Liver (tissue), 10 donors: ENCODE measurements at places on chromosomes 2 and 18.

GRCh38 chr2:218325566-218326160 is 31.0 kb upstream of the CATIP start:
- no peak for DNase-seq

DNA sequence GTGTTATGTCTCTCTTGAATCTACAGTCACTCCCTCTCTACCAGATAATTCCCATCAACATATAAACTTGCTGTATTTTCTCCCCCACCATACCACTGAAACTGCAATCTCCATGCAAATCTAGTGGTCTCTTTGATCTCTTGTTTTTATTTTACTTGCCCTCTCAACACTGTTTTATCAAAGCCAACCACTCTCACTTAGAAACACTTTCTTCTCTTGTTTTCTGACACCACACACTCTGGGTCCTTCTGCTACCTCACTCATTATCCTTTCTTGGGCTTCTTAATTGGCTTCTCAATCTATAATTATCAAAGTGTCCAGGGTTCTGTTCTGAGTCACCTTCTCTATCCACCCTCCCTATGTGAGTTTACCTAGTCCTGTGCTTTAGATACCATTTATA is 2.0 kb upstream of the MCFD2 start:
- DNase-seq, result no peak

GRCh38 chr2:185578322-185578721 is 160.3 kb upstream of the FSIP2 start:
- DNase-seq, result no peak

DNA sequence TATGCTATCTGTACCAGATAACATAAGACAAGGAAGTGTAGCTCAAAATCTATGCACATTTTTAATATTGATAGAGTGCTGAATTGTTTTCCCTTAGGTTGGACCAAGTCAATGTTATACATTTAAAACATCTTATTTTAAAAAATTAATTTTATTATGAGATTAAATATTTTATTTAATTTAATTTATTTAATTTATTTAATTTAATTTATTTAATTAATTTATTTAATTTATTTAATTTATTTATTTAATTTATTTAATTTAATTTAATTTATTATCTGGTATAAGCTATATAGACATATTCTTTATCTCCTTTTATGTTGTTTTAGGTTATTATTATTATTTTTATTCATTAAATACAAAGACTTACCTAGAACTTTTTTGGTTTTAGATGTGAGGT is 551.7 kb upstream of the LRRTM1 start:
- DNase-seq, result no peak

DNA sequence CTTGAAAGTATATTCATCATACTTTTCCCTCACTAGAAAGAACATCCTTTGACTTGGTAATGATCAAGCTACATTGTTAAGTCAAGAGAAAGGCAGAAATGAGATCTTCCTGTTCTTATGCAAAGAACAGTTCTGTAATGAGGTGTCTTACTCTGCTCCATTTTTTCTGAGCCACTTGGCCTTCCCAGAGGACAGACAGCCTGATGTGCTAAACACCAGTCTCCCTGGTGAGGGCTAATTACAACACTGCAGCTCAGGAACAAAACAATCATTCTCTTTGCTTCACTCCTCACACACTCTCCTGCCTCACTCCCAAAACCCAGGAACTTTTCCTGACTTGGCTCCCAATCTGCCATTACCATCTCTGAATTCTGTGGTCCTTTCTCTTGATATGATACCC is 25.6 kb downstream of the TACR1 start:
- no peak for DNase-seq

- no peak for DNase-seq
These were observed 241.5 kb upstream of the MYT1L start for GRCh38 chr2:2572393-2573204.

DNA sequence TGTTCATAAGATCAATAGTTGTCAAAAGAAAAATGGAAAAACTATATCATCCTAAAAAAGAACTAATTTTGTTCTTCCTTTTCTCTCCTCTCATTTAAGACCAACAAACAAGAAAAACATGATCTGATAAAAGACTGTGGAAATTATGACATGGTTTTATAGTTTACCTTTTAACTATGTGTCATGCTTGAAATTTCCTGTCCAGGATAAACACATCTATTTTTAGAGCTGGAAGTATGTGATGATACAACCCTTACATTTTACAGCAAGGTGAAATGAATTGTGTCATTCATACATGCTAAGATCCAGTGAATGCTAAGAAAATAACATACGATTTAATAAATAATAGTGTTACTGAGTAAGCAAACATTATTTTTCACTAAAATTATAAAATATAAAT is 89.9 kb downstream of the GULP1 start:
- DNase-seq, result no peak

GRCh38 chr2:68319398-68320117 is at the start of gene CNRIP1:
Gene CNRIP1 (minus strand): TSS chr2:68319949. CDS start chr2:68319400, 549 bp downstream.
- no peak for DNase-seq

GRCh38 chr18:36947820-36948348 is 119.0 kb downstream of the KIAA1328 start:
- DNase-seq, result no peak

GRCh38 chr2:230097841-230098240 is 29.1 kb upstream of the SLC16A14 start:
- no peak for DNase-seq

DNA sequence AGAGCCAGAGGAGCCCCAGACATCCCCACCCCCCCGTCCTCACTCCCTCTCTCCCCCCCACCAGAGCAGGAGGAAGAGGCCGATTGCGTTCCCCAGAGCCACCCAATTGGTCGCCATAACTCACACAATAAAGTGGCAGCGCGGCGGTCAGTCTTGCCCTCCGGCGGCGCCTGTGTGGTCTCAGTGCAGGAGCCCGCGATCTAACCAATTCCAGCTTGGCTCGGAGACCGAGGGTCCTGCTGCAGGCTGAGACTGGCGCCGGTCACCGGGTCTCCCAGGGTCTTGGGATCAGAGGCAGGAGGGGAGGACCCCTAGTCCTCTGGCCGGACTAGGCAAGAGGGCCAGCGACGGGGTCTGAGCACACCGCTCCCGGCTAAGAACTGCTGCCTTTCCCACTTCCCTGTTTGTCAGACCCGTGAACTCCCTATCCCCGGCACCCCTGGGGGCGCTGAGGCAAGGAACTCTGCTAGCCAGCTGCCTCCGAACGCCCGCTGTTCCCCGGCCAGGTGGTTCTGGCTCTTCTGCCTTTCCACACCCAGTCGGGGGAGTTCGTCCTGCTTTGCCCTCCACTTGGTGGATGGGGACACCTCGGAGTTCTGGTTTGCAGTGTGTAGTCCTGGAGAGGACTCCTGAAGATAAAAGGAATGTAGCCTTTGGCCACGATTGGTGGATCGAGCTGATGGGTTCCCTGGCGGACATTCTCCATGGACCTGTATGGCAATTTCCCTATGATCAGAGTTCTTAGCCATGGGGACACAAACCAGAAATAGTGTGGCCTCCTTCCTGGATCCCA is 1.0 kb upstream of the HOXD12 start:
- DNase-seq, result no peak

DNA sequence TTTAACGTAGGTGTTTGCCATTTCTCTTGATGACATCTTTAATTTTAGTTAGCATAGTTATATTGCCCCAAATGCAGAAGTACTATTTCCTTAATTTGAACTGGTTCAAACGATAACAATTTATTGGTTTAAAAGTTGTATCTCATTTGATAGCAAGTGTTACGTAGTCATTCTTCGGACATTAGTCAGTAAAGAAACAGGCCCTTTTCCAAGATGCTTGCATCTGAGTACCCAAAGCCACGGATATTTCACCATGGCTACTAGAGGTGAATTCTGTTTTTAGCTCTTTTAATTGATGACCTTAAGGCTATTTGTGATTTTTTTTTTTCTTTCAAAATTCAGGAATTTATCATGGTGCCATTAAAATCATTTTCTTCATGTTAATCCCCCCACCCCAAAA is 32.1 kb downstream of the GLS start:
- DNase-seq, result no peak

DNA sequence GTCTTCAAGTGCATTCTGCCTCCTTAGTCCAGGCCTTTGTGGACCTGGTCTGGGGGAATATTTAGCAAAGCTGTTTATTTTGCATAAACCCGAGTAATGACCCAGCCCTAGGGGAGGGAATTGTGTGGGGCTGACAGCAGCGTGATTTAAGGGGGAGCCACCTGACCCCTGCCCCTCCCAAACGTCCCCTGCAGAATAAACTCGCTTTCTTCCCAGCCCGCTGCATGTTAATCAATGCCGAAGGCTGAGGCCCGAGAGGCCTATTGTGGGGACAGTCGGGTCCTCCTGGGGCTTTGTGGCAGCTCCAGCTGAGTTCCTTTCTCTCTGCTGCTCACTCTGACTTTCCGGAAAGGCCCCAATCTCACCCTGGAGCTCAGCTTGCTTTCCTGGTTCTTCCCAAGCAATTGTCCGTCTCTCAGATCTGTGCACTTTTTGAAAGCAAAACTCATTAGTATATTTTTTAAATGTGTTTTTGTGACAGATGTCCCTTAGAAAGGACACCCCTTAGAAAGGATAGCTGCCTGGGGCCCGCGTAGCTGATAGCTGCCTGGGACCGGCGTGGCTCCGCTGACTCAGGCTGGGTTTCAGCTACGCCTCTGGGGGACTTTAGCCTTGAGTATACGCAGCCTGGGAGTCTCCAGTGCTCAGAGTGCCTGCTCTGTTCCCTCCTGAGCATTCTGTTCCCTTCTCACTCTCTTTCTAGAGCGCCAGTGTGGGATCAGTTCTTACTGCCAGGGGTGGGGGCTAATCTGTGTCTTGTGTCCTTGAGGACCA is 158.3 kb downstream of the GLI2 start:
- no peak for DNase-seq

DNA sequence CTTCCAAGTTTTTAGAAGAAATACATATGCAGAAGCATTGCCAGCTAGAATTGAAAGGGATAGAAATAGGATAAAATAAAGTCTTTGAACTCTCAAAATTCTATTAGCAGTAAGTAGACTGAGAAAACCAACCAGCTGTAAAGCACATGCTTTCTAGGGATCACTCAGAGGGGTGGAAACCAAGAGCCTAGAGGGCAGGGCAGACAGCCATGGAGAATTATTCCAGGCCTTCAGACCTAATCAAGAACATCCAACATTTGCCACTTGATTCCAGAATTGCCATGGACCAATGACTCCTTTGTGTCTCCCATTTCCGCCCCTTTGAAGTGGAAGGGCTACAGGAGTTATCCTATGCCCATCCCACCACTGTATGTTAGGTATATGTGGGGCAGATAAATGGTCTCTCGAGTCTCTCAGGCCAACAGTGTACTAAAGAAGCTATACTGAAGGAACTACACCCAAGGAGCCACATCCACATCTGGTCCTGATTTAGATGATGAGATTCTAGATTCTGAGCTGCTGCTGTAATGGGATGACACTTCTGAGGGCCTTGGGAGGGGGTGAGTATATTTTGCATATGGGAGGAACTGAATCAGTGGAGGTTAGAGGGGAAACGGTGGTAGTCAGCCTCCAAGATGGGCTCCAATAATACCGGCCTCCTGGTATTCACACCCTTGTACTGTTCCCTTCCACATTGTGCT is 4.0 kb downstream of the FARSB start:
- DNase-seq, result no peak

- DNase-seq, result no peak
These were observed 60.6 kb downstream of the ZEB2 start for GRCh38 chr2:144459286-144459685.

- no peak for DNase-seq
These were observed 10.2 kb upstream of the CNDP1 start for GRCh38 chr18:74524097-74524496.

GRCh38 chr2:35931626-35932025 is 424.0 kb upstream of the CRIM1 start:
- DNase-seq, result no peak

GRCh38 chr18:55780586-55781071 is 192.6 kb upstream of the TCF4 start:
- no peak for DNase-seq

DNA sequence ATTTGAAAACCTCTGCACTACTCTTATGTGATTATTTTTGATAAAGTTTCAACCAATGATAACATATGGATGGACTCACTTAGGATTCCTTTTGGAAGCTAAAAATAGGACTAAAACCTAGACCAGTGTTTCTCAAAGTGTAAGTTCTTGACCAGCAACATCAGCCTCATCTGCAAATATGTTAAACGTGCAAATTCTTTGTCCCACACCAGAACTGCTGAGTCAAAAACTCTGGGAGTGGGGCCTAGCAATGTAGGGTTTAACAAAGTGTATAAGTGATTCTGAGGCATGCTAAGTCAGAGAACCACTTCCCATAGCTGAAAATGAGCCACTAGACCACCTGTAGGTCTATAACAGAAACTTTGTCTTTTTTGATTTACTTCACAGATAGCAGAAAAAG is 1247.2 kb upstream of the PIK3C3 start:
- DNase-seq, result no peak

GRCh38 chr2:74498500-74499266 is 720 bp downstream of the LBX2 start:
- no peak for DNase-seq

GRCh38 chr2:194103941-194104659 is 1552.9 kb upstream of the SLC39A10 start:
- no peak for DNase-seq

DNA sequence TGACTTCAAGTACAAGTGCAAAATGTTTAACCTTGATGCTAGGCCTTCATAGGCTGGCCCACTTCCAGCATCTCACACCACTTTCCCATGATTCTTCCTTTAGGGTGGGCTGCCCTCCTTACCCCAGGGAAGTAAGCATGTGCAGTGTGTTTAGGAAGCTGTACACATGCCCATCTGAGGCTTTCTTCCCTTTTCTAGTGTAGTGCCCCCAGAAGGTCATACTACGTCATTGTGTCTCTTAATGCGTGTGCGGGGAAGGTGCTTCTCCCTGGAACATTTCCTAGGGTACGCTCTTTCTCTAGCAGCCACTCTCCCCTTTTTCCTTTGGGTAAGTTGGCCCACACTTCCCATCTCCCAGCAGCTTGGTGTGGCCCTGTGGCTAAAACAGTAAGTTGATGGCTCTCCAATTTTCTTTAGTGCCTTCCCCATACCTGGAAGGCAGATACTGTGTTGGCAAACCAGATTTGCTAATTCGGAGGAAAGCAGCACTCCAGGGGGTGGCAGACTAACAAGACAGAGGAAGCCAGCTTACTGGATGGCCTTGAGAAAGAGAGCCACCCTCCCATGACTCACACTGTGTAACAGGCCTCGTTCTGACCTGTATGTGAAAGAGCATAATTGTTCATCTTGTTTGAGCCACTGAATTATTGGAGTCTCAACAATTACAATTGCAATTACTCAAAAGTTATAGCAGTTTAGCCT is 1.1 kb upstream of the SULT6B1 start:
- DNase-seq, result no peak

DNA sequence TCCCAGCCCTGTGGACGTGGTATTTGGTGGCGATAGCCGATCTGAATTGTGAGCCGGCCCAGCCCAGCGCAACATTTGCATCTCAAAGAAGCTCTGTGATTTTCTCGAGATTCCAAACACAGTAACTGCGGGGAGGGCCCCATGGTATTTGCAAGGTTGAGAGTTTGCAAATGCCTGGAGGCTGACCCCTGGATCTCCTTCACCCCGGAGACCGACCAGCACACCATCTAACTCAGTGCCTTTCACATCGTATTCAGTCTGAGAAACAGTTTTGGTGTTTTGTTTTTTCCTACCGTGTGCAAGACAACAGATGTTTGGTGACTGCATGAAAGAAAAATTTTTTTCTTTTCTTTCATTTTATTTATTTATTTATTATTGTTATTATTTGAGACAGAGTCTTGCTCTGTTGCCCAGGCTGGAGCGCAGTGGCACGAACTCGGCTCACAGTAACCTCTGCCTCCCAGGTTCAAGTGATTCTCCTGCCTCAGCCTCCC is 40.3 kb downstream of the MYCN start:
- DNase-seq, result no peak
